Stomach (tissue), 19 donors: ENCODE measurements at places on chromosomes 5 and 9. TPM values are rescaled to one million over a fixed set of nuclear protein-coding genes. Genes with fewer than 3 reads are reported as not detected.
A peak's percentile ranks its signal among the peaks of the same experiment; 100 is the strongest.

Gene UCK1
- 9.9 TPM for total RNA-seq

DNA sequence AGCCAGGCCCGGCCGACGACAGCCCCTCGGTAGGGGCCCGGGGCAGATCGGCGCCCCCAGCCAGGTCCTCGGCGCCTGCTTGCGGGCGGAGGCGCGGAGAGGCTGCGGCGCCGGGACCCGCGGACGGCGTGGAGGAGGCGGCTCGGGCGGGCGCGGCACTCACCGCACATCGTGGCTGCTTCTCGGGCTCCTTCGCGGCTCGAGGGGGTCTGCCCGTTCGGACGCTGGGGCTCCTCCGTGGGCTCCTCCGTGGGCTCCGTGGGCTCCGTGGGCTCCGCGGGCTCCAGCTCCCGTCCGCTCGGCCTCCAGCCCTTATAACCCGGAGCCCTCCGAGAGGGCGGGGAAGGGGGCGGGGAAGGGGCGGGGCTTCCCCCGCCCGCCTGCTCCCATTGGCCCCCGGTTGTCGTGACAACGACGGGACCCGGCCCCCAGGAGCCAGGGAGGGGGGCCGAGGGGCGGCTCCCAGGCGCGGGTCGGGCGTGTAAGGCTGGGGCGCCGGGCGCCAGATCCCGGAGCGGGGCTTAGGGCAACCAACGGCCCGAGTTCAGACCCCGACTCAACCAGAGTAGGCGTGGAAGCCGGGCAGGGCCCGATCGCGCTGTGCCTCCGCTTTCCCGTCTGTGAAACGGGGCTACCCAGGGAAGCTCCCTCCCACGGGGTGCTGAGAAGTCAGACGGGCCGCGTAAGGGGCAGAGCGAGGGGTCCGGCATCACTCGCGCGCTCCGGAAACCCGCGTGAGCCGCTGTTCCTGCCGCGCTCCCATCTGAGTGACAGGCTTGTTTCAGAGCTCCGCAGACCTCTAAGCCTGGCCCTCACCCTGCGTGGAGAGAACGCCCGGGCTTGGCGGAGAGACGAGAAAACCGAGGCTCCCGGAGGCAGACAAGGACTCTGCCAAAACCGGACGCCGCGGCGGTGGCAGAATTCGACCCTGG is at the start of gene GFPT2:
TSS of gene GFPT2 (minus strand) at position 289 of the 932 bp plus-strand sequence. CDS start at position 170, 119 bp downstream.
- peak; percentile 71 for DNase-seq

- DNase-seq = peak; percentile 40
These were observed 17.9 kb downstream of the FGD3 start for GRCh38 chr9:92965061-92965758.

DNA sequence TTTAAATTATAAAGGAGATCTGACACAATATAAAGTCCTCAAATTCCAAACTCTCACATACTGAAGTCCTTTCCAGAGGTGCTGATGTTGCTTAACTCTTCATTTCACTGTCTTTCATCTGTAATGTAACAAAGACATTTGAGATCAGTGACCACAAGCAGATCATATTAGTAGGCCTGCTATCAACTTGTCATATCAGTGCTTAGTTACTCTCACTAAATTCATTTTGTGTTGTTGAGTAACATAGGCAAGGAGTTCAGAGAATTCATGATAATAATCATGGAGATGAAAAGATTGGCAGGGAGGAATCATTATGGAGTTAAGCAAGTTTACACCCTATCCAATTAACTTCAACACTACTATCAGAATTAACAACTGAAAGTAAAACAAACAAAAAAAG is 571.0 kb upstream of the ARRDC3 start:
- no peak for DNase-seq

DNA sequence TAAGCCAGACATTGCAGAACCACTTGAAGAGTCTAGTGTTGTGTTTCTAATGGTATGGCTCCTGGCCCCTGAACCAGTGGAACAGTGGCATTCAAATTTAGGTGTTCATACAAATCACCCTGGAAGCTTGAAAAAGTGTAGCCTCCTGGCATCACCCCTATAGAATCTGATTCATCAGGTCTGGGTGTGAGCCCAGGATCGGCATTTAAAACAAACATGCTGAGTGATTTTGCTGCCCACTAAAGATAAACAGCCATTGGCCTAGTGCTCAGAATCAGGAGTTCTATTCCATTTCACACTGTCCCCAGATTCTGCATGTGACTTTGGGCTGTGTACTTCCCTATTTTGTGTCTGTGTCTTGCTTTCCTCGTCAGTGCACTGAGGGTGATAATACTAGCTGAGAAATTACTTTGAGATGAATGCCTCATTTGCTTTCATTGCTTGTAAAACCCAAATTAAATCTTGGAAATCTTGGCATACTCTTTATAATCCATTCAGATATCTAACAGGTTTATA is 241.5 kb upstream of the CLINT1 start:
- no peak for DNase-seq

- no peak for DNase-seq
These were observed 75.6 kb downstream of the DCP2 start for GRCh38 chr5:113052041-113052795.

- no peak for DNase-seq
These were observed 154.9 kb upstream of the DAPK1 start for GRCh38 chr9:87342743-87343142.

Gene DOCK2
- total RNA-seq = 50.2 TPM

Gene EIF4EBP3
- total RNA-seq = 8.1 TPM

DNA sequence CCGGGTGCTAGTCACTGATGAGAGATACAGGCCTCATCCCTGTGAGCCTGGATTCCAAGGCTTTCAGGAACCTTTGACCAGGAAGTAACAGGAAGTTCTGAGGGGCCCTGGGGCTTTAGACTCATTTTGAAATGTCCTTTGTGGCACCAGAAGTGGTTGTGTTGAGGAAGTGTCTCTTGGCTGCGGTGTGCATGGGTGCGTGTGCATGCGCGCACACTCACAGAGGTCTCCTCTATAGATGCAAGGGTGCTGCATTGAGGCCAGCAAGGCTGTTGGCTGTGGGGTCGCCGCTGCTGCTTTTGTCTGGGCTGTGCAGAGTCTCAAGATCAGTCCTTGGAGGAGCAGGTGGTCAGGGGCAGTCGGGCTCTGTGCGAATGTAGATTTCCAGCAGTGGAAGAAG is 7.6 kb downstream of the RAB24 start:
- DNase-seq = no peak

Gene ANP32B
- 35.3 TPM for total RNA-seq

Gene KCNV2
- not detected for total RNA-seq

DNA sequence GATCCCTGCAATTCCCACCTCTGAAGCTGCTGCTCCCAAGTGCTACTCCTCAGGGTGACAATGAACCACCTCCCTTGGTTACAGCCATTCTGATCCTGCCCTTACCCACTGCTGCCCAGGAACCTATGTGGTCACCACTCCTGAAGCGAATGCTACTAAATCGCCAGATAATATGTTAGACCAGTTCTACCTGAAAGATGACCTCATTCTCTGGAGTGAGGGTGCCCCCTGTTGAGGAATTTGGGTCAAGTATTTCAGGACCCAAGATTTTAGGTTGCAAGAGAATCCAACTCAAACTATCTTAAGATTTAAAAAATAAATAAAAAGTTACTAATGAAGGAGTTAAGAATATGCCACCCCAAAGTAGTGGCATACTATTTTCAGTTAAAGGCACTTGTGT is 5.8 kb upstream of the SNAPC3 start:
- DNase-seq = peak; percentile 82

DNA sequence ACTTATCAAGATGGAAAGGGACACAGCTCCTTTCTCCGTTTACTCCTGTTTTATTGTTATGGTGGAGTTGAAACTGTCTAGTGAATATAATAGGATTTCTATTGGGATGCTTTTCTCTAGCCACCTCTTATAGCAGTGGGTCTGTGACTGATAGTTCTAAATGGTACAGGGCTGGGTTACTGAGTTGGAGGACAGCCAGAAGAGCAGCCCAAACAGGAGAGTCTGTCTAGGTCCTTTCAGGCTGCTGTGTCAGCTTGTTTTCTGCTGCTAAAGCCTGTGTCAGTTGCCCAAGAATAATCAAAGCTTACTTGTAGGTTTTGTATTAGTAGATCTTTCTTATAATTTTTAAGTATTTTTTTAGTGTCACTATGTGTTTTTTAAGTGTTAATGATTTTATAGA is 356.0 kb upstream of the SEMA6A start:
- no peak for DNase-seq

- no peak for DNase-seq
These were observed 448.2 kb downstream of the GADD45G start for GRCh38 chr9:90053027-90053426.

GRCh38 chr9:5582835-5583195 is 46.1 kb upstream of the RIC1 start:
- DNase-seq = no peak

Gene BARHL1
- total RNA-seq = not detected

- no peak for DNase-seq
These were observed 418.2 kb downstream of the CDK5RAP2 start for GRCh38 chr9:120161776-120162175.

DNA sequence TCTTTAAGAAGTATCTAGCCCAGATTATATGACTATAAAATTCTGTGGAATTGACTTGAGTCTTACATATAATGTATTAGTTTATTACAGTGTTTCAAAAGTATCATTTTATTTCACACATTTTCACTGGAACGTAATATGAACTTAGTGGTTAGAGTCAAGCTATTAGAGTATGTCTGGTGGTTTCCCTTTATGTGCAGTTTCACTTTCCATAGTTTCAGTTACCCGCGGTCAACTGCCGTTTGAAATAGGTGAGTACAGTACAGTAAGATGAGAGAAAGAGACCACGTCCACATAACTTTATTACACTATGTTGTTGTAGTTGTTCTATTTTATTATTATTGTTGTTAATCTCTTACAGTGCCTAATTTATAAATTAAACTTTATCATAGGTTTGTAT is 50.5 kb downstream of the COMMD10 start:
- DNase-seq = peak; percentile 14

- DNase-seq = no peak
These were observed 3.1 kb downstream of the EIF4E1B start for GRCh38 chr5:176633598-176633997.

- peak; percentile 26 for DNase-seq
These were observed 338.1 kb downstream of the ASTN2 start for GRCh38 chr9:117076571-117077290.

GRCh38 chr5:72503888-72504491 is 3.2 kb downstream of the ZNF366 start:
- no peak for DNase-seq

DNA sequence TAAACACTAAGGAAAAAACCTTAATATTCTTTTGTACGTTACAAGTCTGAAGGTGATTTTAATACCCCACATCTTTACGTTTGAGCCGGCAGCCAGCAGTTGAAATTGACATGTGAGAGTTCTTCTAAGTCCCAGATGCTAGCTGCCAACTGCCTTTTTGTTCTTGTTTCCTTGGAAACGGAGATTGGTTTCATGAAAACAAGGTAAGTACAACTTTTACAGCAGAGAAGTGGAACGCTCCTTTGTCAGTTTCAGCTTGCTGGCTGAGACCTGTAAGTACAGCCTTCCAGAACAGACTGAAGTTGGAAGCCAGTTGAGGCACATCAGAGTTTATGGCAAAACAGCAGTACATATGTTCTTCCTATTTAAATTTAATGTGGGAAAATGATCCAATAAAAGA is 1018.4 kb upstream of the ARRDC3 start:
- peak; percentile 8 for DNase-seq

DNA sequence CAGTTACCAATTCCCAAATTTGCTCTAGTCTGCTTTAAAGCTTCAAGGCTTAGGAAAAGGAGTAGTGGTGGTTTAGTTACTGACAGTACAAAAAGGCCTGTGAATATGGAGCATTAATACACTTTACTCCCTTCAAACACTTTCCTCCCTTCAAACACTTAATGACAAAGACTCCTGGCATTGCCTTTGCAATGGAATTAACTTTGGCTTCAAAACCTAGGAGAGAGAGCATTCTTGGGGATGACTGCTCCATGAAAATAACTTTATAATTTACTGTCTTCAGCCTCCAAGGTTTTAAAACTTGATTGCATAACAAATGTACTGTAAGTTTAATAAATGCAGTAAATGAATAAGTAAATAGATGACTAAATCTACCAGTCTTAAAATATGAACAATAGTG is 185.6 kb downstream of the TRPM3 start:
- no peak for DNase-seq

DNA sequence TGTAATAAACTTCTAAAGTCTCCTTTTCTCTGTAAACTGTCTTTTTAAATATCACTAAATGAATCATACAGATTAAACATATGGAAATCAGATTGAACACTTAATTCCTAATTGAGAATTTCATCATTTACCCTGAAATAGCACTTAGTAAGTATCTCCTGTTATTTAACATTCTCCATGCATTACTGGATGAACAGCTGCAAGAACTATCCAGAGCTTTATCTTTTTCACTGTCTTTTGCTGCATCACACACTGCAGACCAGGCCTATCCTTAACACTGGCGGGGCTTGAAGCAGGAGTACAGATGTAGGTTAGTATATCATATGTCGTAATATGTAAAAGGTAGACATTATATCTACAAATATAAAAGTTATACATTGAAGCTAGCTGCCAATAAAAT is 108.7 kb upstream of the EFNA5 start:
- DNase-seq = no peak

DNA sequence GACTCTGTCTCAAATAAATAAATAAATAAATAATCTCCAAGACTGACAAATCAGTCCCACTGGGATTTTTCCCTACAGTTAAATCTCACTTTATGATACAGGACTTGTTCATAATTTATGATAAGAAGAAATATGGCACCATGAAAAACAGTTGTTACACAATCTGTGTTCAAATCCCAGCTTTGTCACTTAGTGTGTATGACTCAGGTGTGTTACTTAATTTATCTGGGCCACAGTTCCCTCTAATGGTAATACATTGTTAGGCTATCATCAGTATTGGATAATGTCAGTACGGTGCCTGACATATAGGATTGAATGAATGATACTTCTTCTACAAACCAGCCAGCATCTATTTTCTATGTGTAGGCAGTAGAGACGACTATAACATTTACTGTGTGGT is 23.1 kb downstream of the SLC36A3 start:
- no peak for DNase-seq

DNA sequence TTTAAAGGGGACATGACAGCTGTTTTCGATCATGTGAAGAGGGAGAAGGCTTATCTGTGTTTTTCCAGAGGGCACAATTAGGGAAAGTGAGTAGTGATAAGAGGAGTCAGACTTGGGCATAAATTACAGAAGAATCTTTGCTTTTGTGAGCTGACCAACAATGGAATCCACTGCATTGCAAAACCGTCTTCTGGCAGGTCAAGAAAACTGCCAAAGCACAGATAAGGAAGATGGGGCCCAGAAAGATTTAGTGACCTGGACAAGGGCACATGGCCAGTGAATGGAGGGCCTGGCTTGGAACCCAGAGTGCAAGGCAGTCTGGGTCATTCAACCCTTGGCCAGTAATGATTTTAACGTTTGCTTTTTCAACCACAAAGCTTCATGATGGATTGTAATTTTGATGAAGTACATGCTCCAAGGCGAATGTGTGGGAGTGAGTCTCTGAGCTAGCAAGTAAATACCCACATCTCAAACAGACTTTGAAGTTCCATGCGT is 153.2 kb upstream of the MAST4 start:
- no peak for DNase-seq
